ENCODE measurements at places on chromosomes 5 and 9.

GRCh38 chr5:130981663-130982062 lies 183.4 kb downstream of the HINT1 start:
- DNase-seq, result no peak

DNA sequence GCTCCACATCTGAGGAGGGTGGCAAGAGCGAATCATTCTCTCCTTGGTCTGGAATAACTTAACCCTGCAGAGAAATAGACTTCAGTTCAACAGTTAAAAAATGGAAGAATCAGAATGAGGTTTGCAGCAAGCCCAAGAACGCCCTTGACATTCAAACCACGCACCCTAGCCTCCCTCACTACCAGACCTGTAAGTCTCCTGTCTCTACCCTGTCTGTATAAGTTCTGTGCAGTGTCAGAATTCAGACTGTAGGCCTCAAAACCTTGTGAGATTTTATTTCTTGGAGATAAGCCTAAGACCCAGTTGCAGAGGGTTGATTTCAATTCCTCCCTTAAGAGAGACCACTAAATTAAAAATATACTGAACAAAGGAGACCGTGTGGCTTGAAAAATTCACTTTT lies 35.8 kb upstream of the PLPP1 start:
- no peak for DNase-seq

DNA sequence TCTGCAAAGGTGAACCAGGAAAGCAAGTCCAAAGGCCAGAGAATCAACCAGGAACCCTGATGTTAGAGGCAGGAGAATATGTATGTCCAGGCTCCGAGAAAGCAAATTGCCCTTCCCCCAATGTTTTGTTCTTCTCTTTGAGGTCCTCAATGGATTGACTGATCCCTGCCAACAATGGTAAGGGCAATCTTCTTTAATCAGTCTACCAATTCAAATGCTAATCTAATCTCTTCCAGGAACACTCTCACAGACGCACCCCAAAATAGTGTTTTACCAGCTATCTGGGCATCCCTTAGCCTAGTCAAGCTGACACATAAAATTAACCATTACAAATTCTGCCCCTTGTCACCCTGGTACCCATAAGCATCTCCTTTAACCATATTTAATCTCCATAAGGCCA lies 398.0 kb downstream of the RAB3C start:
- no peak for DNase-seq

DNA sequence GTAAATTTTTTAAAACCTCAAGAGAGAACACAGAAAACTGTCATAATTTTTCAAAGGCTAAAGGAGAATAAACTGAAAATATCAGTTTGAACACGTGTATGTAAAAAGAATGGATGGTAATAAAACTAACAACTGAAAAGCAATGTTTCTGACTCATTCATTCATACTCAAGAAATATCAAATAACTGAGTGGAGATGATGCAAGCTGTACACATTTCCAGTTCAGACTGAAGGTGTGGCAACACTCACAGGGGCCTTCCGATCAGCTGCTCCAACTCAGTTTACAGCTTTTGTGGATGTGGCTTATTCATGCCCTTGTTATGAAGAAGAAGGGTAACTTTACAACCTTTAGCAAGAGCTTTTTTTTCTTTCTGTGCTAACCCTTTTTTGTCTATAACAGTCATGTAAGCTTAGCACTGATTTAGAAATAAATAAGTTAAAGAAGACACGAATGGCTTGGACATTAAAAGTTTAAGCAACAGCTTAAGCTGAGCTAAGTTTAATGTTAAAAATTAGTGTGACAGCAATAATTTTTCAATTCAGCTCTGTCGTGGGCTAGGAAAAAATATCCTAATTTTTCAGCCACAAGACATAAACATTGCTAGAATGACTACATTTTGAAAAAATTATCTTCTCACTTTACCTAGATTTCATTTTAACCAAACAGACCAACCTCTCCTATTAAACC lies 453.5 kb downstream of the RAB3C start:
- DNase-seq, result no peak

DNA sequence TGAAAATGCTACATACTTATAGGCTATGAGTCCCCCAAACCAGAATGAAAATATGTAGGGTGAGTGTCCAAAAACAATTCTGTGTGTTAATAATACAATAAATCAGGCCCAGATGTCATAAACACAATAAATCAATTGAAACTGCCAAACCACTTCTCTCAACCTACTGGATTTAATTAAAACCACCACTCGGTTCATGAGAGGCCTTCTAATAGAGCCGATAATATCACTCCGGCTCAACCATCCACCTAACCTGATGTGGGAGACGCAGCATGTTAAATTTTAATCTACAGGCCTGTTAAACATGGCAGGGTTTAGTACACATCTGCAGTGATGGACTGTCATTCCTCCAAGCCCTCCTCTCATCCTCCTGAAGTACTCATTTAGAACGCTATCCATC lies 734.5 kb upstream of the ZNF608 start:
- no peak for DNase-seq

- no peak for DNase-seq
These were observed 6.0 kb downstream of the BRD3 start for GRCh38 chr9:134061688-134062371.

GRCh38 chr9:133951265-133951664 lies 40.9 kb downstream of the VAV2 start:
- DNase-seq, result no peak

DNA sequence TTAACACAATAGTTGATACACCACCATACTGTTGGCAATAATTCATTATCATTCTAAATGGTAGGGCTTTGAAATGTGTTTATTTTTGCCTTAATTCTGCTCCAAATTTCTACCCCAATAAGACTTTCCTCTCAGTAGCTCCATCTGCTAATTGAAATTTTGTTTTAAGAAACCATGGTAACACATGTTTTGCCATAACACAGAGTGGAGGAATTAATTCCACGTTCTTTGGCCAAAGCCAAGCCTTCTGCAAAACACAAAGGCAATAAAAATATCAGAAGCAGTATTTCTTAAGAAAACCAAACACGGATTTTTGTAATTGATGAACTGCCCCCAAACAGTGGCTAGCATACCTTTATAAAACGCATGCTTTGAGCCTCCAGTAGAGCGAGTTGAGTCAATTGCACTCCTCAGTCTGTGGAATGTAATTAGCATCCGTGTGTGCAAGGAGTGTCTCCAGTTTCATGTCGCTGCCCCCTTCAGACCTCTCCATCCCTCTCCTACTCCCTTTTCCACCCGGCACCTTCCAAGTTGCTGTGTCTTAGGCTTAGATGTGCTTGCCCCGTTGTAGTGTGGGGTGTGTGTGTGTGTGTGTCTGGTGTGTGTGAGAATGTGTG lies 58.2 kb upstream of the CKS2 start:
- no peak for DNase-seq

- no peak for DNase-seq
These were observed 194.1 kb downstream of the ROR2 start for GRCh38 chr9:91755761-91756509.

DNA sequence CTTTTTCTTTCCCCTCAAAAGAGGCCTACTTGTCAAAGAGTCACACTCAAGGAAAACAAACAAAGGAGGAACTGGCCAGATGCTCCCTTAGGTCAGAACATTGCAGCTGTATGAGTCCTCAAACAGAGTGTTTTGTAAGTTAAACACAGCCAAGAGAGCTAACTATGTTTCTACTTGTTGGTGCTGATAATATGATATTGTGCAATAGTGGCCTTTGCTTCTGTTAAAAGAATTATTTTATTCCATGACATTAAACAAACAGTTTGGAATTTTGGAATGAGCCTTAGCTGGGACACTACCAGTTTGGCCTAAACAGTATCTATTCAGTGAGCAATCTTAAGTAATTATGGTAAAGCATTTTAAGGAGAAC lies 56.0 kb upstream of the TPD52L3 start:
- no peak for DNase-seq

GRCh38 chr9:6984941-6985578 lies 227.3 kb downstream of the KDM4C start:
- DNase-seq, result no peak

GRCh38 chr5:151691706-151692105 lies 5.0 kb upstream of the SPARC start:
- DNase-seq, result no peak

DNA sequence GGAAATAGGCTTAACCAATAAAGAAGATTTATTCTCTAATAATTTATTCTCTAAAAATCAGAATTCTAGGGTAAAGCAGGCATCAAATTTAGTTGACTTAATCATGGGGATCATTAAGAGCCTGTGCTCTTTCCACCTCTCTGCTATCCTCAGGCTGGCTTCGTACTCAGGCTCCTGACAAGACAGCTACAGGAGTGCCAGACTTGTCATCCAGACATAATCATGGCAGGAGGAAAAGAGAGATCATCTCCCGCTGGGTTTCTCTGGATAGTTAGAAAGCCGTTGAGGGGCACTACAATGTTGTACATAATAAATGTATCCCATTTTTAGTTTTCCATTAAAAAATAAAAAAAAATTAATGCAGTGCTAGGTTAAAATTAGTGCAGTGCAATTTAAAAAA lies 171.9 kb downstream of the SEC61B start:
- DNase-seq, result no peak

GRCh38 chr5:135395866-135396265 lies 3.2 kb downstream of the MACROH2A1 start:
- DNase-seq, result no peak

GRCh38 chr9:72322678-72323077 lies 42.3 kb downstream of the ZFAND5 start:
- no peak for DNase-seq

- DNase-seq, result no peak
These were observed 34.1 kb downstream of the ELOVL7 start for GRCh38 chr5:60809891-60810425.

- DNase-seq, result no peak
These were observed 18.1 kb downstream of the GSN start for GRCh38 chr9:121285835-121286687.

DNA sequence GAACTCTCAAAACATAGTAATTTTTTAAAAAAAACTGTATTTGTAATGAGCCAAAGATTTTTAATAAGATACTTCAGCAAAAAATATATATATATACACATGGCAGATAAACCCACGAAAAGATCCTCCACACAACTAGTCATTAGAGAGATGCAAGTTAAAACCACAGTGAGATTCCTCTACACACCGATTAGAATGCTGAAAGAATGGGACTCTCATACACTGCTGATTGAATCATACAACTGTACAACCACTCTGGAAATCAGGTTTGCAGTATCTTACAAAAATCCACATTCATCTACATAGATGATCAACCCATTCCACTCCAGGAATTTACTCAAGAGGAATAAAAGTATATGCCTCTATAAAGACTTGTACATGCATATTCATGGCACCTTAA lies 43.7 kb downstream of the RASEF start:
- no peak for DNase-seq

DNA sequence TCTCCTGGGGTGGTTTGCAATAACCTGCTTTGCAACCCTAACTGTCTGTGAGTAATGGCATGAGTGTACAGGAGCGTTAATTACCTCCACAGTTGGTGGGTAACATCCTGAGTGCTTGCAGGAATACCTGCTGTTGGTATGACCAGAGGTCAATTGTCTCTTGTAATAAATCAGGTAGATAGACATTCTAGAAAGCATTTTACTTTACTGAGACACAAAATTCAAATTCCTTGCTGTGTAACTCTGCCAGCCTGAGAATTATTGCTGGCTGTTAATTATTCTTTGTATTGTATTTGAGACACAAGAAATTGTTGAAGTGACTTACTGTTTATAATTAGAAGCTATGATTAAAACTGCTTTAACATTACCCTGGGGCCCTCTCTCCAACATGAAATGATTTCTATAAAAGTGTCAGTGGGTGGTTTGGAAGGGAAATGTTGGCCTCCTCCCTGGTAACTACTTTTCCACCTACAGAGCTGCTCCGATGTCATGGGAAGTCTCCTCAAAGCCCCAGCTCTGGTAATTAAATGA lies 150.8 kb upstream of the ADCY2 start:
- DNase-seq, result no peak

- no peak for DNase-seq
These were observed 91.8 kb downstream of the PDE6A start for GRCh38 chr5:149852641-149853330.

GRCh38 chr9:69370430-69370829 lies 45.4 kb downstream of the ENTREP1 start:
- DNase-seq, result no peak

GRCh38 chr5:106874974-106875373 lies 795.8 kb downstream of the EFNA5 start:
- no peak for DNase-seq

GRCh38 chr5:170497311-170498038 lies 6.3 kb upstream of the KCNIP1 start:
- DNase-seq, result no peak

DNA sequence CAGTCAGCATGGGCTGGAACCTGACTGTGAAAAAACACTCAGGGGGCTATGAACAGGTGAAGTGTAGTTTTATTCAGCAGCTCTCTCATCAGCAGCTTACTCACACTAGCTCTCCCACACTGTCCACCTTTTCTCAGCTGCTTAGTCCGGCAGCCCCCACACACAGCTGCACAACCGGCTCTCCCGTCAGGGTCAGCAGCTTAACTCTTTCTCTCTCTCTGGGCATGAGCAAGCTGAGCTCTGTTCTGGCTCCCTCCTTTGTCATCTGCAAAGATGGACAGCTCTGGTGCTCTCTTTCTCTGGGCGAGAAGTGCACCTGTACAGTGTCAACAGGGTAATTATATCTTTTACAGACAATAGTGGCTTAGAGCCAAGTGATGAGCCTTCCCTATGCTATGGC lies 8.2 kb downstream of the DMAC1 start:
- no peak for DNase-seq
